Stimulated activated CD4-positive, alpha-beta T cell treated with anti-CD3 and anti-CD28 coated beads, Interleukin-1b, Interleukin-23, amount 100 ng/mL, for 1 hour (primary cell): ENCODE measurements at places on chromosomes 16 and 17.
A peak's percentile ranks its signal among the peaks of the same experiment; 100 is the strongest.

- no peak for DNase-seq
Measured at GRCh38 chr17:64230791-64231408, 32.2 kb downstream of the TEX2 start.

DNA sequence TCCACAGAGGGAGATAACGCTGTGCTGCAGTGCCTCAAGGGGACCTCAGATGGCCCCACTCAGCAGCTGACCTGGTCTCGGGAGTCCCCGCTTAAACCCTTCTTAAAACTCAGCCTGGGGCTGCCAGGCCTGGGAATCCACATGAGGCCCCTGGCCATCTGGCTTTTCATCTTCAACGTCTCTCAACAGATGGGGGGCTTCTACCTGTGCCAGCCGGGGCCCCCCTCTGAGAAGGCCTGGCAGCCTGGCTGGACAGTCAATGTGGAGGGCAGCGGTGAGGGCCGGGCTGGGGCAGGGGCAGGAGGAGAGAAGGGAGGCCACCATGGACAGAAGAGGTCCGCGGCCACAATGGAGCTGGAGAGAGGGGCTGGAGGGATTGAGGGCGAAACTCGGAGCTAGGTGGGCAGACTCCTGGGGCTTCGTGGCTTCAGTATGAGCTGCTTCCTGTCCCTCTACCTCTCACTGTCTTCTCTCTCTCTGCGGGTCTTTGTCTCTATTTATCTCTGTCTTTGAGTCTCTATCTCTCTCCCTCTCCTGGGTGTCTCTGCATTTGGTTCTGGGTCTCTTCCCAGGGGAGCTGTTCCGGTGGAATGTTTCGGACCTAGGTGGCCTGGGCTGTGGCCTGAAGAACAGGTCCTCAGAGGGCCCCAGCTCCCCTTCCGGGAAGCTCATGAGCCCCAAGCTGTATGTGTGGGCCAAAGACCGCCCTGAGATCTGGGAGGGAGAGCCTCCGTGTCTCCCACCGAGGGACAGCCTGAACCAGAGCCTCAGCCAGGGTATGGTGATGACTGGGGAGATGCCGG, 769 bp downstream of the CD19 start:
- DNase-seq: no peak

- no peak for DNase-seq
Measured at GRCh38 chr16:70258065-70258464, 6.3 kb upstream of the EXOSC6 start.

DNA sequence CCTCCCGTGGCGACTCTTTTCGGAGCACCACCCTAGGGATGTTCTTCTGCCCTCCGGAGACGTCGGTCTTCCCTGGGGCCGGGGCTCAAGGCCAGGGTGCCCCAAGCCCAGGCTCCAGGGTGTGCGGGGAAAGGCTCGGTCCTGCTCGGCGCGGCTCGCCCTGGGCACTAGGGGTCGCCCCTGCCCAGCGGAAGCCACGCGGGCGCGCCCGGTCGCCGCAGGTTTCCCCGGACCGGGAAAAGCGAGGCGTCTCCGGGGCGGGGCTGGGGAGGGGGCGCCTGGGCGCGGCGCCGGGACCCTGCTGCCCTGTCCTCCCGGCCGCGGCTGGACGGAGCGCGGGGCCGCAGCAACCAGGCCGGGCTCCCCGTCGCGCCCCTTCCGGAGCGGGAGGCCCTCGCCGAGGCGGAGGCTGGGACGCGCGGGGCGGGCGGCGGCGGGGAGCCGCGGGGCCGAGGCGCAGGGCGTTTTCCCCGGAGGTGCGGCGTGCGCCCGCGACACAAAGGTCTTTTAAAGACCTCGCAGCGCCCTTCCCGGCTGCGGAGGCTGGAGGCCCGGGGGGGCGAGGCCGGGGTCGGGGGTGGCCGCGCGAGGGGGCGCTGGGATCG, 76.4 kb downstream of the MRC2 start:
- DNase-seq: peak; percentile 59

GRCh38 chr16:65932350-65933072, 434.0 kb upstream of the CDH5 start:
- no peak for DNase-seq

- DNase-seq: no peak
Measured at GRCh38 chr17:71438631-71439146, 682.1 kb upstream of the SOX9 start.

- no peak for DNase-seq
Measured at GRCh38 chr16:1171001-1171400, 18.1 kb downstream of the CACNA1H start.

GRCh38 chr17:38442548-38442947, 14.3 kb downstream of the ARHGAP23 start:
- DNase-seq: no peak

DNA sequence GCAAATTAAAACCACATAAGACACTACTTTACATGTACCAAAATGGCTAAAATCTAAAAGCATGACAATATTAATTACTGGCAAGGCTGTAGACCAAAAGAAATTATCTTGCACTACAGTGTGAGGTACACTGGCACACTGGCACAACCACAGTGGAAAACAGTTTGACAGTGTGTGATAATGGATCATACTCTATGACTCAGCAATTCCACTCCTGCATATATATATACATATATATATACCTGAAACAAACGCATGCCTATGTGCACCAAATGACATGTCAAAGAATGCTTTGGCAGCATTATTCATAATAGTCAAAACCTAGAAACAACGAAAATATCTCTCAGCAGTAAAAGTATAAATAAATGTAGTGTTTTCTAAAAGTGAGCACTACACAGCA, 4.6 kb upstream of the DYNLRB2 start:
- no peak for DNase-seq

- DNase-seq: no peak
Measured at GRCh38 chr16:1442697-1443096, 1.7 kb downstream of the CCDC154 start.

GRCh38 chr17:77254951-77255825, 114.4 kb downstream of the SEC14L1 start:
- no peak for DNase-seq

GRCh38 chr16:81852347-81852746, 73.3 kb downstream of the PLCG2 start:
- no peak for DNase-seq

DNA sequence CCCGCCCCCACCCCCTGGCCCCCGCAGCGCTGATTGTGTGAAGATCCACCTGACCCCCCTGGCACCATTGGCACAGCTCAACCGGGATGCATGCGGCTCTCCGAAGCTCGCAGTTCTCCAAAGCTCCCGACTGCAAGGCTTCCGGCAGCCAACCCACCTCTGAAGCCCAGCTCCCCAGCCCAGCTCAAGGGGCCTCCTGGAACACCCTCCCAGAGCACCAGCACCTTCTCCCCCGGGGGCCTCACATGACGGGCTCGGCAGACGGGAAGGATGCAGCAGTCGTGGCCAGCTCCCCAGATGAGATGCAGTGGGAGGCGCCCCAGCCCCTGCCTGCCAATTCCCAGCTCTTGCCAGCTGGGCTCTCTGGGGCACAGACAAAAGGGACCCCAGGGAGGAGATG, 215.3 kb downstream of the ZNF423 start:
- no peak for DNase-seq

DNA sequence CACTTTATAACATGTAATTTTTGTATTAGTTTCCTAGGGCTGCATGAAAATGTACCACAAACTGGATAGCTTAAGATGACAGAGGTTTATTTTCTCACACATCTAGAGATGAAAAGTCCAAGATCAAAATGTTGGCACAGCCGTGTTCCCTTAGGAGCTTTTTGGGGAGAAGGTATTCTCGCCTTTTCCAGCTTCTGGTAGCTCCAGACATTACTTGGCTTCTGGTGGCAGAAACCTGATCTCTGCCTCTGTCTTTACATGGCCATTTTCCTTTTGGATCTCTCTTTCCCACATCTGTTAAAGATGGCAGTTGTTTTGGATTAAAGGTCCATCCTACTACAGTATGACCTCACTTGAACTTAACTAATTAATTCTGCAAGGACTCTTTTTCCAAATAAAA, 885.7 kb upstream of the CDH8 start:
- no peak for DNase-seq

GRCh38 chr16:8713635-8714172, 39.3 kb downstream of the ABAT start:
- no peak for DNase-seq

GRCh38 chr16:28999577-28999976, 14.7 kb downstream of the LAT start:
- DNase-seq: no peak

- DNase-seq: no peak
Measured at GRCh38 chr17:38875477-38876075, 5.7 kb downstream of the LASP1 start.

GRCh38 chr16:86516623-86517003, 6.3 kb downstream of the FOXF1 start:
- DNase-seq: no peak

GRCh38 chr16:10981697-10982216, 37.4 kb downstream of the CLEC16A start:
- no peak for DNase-seq

DNA sequence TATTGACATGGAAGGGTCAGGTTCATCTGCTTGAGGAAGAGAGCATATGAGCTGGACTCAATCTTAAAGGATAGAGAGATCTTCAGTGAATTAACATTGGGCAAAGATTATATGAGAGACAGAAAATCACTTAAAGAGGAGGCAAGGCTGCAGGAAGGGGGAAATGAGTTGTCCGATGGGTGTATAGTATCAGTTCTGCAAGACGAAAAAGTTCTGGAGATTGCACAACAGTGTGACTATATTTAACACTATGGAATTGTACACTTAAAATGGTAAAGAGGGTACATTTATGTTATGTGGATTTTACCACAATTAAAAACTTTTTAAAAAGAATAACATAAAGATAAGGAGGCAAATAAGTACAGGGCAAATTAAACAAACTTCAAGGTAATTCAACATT, 80.7 kb downstream of the HELZ start:
- DNase-seq: no peak

- DNase-seq: no peak
Measured at GRCh38 chr17:65324611-65325342, 187.6 kb downstream of the RGS9 start.

GRCh38 chr16:66020046-66020445, 346.4 kb upstream of the CDH5 start:
- no peak for DNase-seq

DNA sequence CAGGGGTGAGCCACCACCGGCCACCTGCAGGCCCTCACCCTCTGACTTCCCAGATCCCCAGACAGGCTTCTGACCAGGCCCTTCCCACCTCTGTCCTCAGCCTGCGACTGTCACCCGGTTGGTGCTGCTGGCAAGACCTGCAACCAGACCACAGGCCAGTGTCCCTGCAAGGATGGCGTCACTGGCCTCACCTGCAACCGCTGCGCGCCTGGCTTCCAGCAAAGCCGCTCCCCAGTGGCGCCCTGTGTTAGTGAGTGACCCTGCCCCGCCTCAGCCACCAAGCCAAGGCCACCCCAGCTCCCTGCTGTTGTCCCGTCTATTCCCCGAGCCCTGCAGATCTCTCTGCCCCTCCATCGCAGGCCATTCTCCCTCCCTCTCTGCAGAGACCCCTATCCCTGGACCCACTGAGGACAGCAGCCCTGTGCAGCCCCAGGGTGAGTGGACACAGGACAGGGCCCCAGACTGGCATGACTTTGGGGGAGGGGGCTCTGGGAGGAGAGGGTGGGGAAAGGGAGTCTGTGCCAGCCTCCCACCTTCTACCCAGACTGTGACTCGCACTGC, 1.9 kb downstream of the NTN3 start:
- DNase-seq: no peak

GRCh38 chr16:16118337-16118736, 105.0 kb downstream of the ABCC6 start:
- no peak for DNase-seq

DNA sequence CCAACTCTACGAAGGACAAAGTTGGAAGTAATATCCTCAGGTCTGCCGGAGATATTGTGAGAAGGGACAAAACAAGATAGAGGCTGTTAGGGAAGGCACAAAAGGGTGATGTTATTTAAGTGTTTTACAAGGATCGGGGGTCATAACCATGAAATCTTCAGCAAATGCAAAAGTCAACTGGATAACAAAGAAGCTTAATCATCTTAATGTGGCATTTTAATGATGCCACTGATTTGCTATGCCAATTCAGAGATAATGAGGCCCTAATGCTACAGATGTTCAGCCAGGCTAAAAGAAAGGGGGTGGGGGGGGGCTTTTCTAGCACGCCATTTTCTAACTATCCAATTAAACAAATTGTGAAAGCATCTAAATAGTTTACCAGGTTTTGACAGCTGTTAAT, 63.1 kb downstream of the IKZF3 start:
- DNase-seq: no peak

GRCh38 chr16:85645021-85645589, 32.0 kb downstream of the GSE1 start:
- DNase-seq: no peak

- DNase-seq: no peak
Measured at GRCh38 chr16:58114827-58115825, 14.1 kb downstream of the CFAP20 start.

- no peak for DNase-seq
Measured at GRCh38 chr17:2814049-2814448, 17.8 kb downstream of the RAP1GAP2 start.

GRCh38 chr17:49991409-49991808, 3.6 kb downstream of the DLX3 start:
- no peak for DNase-seq

DNA sequence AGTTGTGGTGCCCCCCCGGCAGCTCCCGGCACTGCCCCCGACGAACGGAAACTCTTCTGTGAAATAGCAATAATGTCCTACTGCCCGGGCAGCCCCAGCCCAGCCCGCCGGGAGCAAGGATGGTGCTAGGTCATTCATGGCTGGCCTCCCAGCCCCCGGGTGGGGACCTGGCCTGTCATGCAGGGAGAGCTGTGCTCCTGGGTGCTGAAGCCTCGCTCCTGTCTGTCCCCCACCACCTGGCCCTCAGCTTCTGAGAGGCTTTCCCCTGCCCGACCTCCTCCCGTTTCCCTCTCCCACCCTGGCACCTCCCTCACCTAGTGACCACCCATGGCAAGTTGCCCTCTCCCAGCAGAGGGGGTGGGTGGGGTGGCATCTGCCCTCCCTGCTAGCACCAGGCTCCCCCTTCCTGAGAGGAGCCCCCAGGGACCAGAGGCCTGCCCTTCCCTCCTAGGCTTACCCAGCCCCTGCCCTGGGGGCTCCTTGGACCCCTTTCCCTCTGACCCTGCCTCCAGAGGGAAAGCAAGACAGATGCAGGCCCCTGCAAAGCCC, 13.5 kb downstream of the PAM16 start:
- no peak for DNase-seq

DNA sequence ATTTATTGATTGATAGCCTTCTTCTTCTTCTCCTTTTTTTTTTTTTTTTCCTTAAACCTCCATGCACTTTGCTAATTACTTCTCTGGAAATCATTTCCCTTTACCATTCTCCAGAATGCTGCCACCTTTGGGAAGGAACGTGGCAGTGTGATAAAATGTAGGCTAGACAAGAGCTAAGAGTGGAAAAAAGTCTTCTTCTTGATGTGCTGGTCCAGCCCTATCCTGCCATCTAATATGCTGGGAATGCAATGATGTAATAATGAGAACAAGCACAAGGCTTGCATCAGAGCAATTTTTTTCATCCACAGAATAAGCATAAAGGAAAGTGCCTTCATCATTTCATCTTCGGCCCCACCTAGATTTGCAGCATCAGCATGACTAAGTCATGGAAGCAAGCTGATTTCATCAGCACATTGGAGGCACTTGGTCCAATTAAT, 128.7 kb upstream of the ZFHX3 start:
- no peak for DNase-seq
